ENCODE measurements at places on chromosomes 16 and 17. TPM values are rescaled to one million over a fixed set of nuclear protein-coding genes. Genes with fewer than 3 reads are reported as not detected.
A peak's percentile ranks its signal among the peaks of the same experiment; 100 is the strongest.

- no peak for DNase-seq
Observed at GRCh38 chr17:28124962-28125361, 82.5 kb downstream of the NLK start.

DNA sequence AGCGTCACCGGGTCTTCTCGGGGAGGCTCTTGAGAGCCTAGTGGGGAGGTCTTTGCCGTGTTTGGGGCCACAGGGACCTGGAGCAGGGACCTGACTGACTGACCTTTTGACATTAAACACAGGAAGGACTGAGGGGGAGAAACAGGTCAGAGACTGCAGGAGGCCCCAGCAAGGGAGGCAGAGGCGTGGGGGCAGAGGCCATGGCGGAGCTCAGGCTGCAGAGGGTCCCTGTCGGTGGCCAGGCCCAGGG lies 41.6 kb upstream of the GSE1 start:
- DNase-seq, result no peak

The IGFALS gene
- 3.9 TPM for polyA plus RNA-seq

GRCh38 chr17:29715680-29716079 lies 93.0 kb upstream of the CORO6 start:
- DNase-seq, result no peak

DNA sequence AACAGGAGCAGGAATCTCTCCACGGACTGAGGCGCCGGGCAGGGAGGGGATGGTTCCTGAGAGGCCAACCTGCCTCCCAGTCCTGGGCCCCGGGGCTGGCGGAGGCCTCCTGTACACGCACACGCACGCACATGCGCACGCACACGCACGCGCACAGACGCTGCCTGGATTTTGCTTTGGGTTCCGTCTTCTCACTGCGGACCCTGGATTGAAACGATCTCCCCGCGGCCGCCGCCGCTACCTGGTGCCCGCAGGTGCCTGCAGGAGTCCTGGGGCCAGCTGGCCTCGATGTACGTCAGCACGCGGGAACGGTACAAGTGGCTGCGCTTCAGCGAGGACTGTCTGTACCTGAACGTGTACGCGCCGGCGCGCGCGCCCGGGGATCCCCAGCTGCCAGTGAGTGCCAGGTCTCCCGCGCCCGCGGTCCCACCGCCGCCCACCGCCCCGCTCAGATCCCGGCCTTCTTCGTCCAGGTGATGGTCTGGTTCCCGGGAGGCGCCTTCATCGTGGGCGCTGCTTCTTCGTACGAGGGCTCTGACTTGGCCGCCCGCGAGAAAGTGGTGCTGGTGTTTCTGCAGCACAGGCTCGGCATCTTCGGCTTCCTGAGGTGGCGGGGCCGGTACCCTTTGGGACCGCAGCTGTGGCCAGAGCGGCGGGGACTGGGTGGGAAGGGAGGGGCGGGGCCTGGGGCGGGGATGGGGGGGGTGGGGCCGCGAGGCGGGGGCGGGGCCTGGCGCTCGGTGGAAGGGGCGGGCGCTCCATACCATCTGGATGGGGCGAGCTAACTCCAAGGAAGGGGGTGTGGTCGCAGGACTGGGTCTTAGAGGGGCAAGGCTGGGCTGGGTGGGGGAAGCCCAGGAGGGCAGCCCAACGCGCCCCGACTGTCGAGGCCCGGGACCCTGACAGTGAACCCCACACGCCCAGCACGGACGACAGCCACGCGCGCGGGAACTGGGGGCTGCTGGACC lies 12.3 kb downstream of the CES4A start:
- no peak for DNase-seq

- DNase-seq, result peak; percentile 29
Observed at GRCh38 chr16:26316683-26317464, 625.1 kb downstream of the HS3ST4 start.

The PMP22 gene
- 56.1 TPM for polyA plus RNA-seq

- no peak for DNase-seq
Observed at GRCh38 chr17:40448639-40449261, 5.5 kb downstream of the IGFBP4 start.

Measured in renal pelvis (tissue), 12 donors.